ENCODE measurements at places on chromosomes 13 and 19. TPM values are rescaled to one million over a fixed set of nuclear protein-coding genes. Genes with fewer than 3 reads are reported as not detected.

GRCh38 chr19:5189318-5189607 lies 151.3 kb downstream of the PTPRS start:
- no peak for DNase-seq

- DNase-seq: no peak
Observed at GRCh38 chr13:37884674-37885073, 15.1 kb upstream of the TRPC4 start.

DNA sequence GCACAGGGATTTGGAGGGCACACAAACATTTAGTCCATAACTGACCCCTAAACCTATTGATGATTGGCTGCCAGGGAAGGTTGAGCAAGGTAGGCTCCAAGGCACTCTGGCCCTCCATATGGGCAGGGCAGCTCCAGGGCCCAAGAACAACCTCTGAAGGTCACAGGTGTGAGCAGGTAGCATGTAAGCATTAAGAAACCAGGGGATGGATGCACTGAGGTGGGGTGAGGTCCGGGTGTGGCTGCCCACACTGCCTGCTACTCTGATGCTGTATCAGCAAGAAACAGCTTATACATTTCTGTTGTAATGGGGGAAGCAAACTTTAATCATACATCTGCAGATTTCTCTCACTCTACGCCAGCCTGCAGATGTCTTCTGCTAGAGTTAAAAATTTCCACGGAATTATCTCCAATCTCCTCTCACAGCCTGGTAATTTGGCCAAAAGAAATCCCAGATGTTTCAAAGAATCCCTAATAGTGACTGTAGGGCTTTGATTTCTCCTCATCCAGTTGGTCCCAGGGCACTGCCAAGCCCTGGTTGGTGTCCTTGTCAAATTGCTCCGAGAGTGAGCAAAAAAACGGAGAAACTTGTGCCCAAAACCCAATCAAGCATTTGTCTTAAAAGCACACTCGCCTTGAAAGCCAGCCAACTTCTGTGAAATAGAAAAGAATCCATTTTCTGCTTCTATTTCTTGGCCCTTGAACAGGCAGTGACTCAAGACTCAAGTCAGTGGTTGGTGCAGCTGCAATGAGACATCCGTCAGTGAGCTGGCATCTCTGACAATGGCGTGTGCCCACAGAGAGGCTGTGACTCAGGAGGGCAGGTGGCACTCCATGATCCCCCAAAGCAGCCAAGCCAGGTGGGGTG lies 72.5 kb upstream of the MRI1 start:
- DNase-seq: no peak

The KL gene
- total RNA-seq: 7.0 TPM

- no peak for DNase-seq
Observed at GRCh38 chr19:16461630-16462051, 10.1 kb downstream of the EPS15L1 start.

DNA sequence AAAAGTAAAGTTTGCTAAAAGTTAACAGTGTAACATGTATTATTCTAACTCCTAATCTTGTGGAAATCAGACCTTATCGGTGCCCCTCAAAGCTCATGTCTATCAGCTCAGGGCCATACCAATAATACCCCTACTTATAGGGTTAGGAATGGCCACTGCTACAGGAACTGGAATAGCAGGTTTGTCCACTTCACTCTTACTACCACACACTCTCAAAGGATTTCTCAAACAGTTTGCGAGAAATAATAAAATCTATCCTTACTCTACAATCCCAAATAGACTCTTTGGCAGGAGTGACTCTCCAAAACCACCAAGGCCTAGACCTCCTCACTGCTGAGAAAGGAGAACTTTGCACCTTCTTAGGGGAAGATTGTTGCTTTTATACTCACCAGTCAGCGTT lies 1677.7 kb downstream of the OLFM4 start:
- no peak for DNase-seq

The DOCK6 gene
- 194 TPM for total RNA-seq

GRCh38 chr13:111399776-111400538 lies 79.5 kb downstream of the TEX29 start:
- peak; percentile 3 for DNase-seq

DNA sequence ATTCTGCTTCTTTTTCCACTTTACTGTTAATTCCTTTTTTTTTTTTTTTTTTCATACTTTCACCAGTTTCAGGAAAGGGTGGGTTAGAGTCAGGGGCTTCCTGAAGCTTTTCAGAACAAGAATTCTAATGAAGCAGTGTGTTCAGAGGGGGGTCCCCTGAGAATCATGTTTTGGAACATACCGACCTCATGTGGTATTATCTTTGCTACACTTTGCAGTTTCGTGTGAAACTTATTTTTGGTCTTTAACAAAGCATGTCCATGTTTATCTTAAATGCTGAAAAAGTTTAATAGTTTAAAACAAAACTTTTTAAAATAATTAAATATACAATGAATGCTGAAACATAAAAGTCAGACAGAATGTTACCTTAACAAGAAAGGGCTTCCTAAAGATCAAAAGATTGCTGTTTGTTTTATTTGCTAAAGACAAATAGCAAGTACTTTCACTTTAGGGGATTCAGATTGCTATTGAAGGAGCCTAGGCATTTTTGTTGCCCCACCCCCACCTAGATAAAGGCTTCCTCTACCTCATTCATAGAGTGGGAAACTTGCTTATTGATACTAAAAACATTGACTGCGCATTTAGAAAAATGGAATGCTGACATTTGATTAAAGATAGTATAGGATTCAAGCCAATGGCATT lies 21.1 kb upstream of the POMP start:
- DNase-seq: peak; percentile 22

DNA sequence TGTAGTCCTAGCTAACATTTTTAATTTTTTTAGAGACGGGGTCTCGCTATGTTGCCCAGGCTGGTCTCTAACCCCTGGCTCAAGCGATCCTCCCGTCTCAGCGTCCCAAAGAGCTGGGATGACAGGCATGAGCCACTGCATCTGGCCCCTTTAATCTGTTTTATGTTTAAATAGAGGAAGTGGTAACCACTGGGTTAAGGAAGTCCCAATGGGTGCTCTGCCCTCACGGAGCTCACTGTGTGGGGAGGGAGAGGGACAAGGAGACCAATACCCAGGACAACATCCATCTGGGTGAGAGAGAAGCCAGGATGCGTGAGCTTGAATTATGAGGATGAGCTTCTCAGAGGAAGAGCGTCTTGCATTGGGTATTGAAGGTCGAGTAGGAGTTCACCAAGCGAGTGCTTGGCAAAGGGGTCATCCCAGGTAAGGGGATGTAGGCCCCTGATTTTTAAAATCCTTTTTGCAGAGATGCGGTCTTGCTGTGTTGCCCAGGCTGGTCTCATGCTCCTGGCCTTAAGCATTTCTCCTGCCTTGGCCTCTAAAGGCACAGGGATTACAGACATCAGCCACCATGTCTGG lies 13.8 kb downstream of the YJU2 start:
- DNase-seq: no peak

DNA sequence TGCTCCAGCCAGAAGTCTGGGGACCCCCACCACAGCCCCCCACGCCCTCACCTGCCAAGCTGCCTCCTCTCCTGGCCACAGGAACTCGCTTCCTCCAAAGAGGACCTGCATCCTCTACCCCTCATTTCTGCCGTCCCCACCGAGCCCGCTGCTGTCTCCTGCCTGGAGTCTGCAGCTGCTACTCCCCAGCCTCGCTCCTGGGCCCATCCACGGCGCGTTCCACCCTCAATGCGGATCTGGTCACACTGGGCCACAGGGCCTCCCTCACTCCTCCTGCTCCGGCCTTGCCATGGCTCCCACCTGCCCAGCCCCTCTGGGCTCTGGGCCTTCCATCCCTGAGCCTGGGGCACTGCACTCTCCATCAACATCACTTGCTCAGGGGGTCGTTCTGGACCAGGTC lies 4.3 kb downstream of the BTBD2 start:
- no peak for DNase-seq

The NKPD1 gene
- not detected for total RNA-seq

- no peak for DNase-seq
Observed at GRCh38 chr13:30871588-30872275, 34.3 kb upstream of the MEDAG start.

The CEACAM20 gene
- 5.0 TPM for total RNA-seq

GRCh38 chr13:41546372-41547190 lies 89.2 kb downstream of the RGCC start:
- DNase-seq: no peak

The DAND5 gene
- total RNA-seq: 2.1 TPM

DNA sequence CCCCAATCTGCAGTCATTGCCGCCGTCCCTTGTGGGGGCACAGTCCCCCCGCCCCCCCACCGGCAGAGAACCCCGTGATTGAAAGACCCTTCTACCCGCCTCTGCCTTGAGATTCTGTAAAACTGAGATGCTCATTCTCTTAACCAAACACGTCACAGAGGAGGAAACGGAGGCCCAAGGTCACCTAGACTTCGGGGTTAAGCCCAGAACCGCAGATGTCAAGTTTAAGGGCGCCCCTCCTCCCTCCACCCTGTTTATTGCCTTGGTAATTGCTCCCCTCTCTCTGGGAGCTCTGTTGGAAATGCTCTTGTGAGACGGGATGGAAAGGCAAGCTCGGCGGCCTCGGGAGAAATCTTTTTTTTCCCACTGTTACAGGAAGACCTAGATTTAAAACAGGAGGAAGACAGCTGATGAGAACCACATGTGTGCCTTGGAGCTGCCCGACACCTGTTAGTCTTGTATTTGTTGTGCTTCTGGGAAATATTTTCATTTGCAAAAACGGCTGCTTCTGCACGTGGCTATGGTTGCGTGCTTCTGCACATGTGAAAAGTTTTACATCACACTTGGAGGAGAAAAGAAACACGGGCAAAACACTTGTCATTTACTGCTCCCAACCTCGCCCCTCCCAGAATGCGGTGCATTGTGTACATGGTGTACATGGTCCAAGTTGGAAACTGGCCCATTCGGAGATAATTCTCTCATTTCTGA lies 1.1 kb upstream of the MED26 start:
- no peak for DNase-seq

The ZGLP1 gene
- not detected for total RNA-seq

The TEX26 gene
- total RNA-seq: not detected

DNA sequence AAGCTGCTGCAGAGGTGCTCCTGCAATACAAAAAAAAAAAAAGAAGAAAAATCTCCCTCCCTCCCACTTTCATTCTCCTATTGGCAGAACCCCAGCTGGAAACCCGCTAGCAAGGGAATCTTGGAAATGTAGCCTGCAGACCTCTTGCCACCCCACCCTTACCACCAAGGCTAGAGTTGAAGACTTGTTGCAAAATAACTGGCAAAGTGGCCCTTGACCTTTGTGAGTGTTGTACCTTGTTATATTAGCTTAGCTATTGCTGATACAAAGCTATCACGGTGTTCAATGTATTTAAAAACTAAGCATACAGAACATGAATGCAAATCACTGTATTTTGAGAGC lies 57.5 kb upstream of the KCTD4 start:
- no peak for DNase-seq

The ANKLE1 gene
- total RNA-seq: 1.3 TPM

The ELSPBP1 gene
- not detected for total RNA-seq

- no peak for DNase-seq
Observed at GRCh38 chr13:59750860-59751259, 412.9 kb downstream of the DIAPH3 start.

DNA sequence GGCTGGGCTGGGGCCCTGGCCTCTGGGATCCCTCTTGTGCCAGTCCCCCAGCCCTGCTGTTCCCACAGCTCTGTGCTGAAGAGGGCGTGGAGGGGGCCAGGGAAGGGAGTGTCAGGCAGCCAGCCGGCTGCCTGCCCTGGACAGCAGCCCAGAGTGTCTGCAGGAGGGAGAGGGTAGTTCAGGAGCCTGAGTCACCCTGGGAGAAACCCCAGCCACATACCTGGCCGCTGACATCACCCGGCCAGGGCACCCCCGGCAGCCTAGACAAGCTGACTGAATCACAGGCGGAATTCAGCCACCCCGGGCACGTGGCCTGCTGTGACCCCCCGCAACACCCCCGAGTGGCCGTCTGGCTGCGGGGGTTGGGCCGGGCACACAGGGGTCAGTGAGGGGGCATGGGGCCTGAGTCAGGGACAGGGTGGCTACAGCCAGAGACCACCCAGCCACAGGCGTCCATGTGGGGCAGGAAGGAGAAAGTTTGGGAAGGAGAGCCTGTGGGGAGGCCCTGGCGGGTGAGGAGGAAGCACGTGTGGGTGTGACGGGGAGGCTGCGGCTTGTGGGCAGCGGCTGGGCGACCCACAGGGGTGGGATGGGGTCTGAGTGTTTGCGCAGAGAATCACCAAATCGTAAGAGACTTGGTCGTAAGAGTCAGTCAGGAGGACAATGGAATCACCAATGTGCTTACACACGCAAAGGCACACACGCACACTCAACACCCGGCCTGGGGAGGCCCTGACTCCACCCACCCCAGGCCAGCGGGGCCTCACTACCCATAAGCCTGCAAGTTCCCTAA lies 11.9 kb upstream of the FOSB start:
- peak; percentile 93 for DNase-seq

The KLC3 gene
- total RNA-seq: not detected

GRCh38 chr19:47324502-47324901 lies 7.5 kb upstream of the C5AR2 start:
- DNase-seq: no peak

The SGCG gene
- total RNA-seq: not detected

Data from Peyer's patch (tissue), 4 donors.